ENCODE measurements at places on chromosomes 16 and 17.

GRCh38 chr16:73126525-73126853, 78.6 kb upstream of the ZFHX3 start:
- no peak for DNase-seq

DNA sequence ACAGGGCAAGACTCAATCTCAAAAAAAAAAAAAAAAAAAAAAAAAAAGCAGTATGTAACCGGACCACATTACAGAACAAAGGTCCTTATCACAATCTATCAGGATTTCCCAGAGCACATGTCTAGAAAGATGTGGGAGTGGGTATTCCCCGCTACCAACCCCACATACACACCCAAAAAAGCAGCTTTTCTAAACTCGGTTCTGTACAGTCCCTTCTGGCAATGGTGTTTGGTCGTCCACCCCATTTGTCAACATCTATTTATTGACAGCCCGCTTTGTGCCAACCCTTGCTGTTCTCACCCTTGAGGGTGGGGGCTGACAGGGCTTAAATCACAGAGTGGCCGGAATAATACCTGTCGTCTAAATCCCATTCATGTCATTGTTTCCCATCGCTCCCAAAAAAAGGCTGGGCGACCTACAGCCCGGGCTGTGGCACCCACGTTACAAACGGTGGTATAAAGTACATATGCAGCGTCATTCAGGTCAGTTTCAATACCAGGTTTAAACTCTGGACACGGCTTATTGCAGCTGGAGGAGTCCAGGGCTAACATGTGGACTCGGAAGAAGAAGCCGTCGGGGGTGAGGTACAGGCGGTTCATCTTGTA, 3.6 kb downstream of the C17orf58 start:
- DNase-seq, result no peak

DNA sequence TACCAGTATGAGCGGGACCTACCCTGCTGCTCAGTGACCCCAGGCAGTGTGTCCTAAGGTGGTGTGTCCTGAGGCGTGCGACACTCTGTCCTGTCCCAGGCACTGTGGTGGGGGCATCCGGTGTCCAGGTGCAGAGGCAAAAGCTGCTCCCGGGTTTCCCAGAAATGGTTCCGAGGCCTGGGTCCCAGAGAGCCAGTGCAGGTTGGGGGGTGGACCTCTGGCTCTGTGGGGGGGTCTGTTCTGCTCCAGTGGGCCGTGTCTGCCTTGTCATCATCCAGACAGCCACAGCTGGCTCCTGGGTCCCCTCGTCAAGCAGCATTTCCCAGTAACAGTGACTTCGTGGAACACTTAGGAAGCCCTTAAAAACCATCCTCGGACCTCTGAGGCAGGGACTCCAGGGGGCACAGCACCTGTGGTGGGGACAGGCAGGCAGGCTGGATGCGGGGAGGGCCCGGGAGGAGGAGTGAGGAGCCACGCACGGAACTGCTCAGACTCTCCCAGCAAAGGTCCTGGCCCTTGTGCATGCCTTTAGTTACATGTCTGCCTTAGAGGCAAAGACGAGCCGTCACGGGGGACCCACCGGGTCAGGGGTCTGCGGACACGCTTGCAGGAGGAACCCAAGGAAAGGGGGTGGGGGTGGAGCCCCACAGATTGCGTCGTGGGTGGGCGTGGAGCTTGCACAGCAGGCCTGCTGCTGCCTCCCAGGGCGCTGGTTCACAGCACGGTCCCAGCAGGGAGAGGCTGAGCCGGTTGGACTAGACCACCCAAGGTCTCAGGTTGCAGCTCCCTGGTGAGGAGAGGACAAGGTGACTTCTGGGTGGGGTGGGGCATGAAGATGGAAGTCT, 5.6 kb downstream of the SLC16A3 start:
- no peak for DNase-seq

- DNase-seq, result no peak
Measured at GRCh38 chr16:17724242-17724898, 253.6 kb upstream of the XYLT1 start.

GRCh38 chr16:64468515-64469090, 653.3 kb downstream of the CDH11 start:
- DNase-seq, result no peak

DNA sequence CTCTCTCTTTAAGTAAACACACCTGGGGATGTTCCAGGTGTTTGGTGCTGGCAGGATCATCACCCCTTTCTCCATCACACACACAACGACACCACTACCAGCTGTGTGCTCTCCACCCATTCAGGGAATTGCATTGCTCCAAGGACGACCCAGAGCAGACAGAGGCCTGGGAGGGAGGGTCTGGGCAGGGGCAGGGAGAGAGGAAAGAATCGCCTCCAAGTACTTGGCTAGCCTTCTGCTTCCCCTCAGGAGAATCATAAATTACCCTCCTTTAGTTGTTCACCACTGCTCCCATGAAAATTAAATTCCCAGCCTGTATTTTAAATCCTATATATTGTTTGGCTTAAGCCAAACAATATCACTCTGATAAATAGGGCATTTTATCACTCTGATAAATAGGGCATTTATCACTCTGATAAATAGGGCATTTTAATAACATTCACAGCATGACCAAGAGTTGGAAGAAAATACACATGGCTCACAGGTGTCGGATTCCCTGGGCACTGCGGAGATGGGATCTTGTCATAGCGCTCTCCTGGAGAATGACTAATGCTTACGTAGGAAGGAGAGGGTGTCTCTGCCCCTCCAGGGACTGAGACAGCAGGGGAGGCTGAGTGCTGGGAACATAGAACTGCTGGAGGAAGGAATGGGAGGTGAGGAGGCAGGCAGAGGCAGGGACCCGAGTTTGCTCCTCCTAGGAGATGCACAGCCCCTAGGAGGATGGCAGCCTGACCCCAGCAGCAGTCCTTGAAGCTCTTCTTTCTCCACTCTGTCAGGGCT, 673.6 kb downstream of the HS3ST4 start:
- no peak for DNase-seq
